SW480 (cell line): ENCODE measurements at places on chromosomes 12 and 14.

GRCh38 chr12:49801141-49802063, 26.8 kb downstream of the NCKAP5L start:
- no peak for DNase-seq

- DNase-seq = no peak
These were observed 37.5 kb downstream of the ZFHX2 start for GRCh38 chr14:23513818-23514643.

DNA sequence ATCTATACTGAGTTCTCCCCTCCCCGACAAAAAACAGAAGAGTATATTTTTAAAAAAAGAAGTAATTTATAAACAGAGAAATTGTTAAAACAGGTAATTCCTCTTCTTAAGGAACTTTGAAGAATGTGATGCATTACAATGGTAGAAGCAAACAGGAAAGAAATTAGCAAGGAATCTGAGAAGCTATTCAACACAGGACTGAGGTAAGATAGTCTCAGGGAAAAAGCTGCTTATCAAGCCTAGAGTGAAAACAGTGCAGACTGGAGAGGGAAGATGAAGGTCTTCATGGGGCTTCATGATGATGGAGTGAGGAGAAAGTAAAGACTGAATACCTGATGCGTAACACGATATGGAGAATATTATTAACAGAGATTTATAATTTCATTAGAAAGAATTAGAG, 880.0 kb downstream of the SLC16A7 start:
- no peak for DNase-seq

- no peak for DNase-seq
These were observed 42.1 kb upstream of the MTERF2 start for GRCh38 chr12:107029081-107029480.

- no peak for DNase-seq
These were observed 3.0 kb downstream of the TRMT5 start for GRCh38 chr14:60977847-60978246.

DNA sequence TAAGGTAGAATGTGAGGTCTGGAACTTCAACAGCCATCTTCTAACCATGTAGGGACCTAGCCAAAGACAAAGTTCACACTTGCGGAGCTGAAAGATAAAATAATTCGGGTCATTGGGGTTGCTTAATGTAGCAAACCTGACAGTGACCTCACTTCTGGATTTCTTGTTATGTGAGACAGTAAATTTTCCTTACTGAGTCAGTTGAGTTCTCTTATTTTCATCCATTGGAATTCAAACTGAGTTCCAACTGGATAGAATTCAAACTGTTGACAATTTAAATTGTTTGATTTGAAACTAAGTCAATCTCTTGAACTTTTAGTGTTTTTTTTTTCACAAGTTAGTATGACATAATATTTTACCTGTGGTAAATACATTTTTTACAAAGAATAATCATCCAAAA, 406.5 kb downstream of the ADAMTS20 start:
- no peak for DNase-seq

DNA sequence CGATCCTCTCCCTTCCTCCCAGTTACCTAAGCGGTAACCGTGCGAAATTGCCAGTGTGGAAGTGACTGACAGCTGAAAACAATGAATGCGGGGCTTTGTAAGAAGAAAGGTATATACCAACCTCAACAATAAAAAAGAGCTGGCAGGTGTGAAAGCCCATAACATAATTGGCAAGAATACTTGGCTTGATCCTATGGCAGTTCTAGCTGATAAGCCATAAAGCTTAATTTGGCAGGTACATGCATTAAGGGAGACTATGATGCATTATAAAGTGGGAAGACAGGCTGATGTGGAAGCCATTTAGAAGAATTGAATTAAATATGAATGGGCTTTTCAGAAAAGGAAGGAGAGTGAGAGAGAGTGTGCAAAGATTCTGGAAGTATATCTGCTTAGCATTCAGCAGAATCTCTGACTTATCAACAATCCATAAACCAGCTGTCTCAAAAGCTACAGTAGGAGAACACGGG, 71.3 kb downstream of the CRACR2A start:
- no peak for DNase-seq

GRCh38 chr12:84329938-84330337, 582.7 kb downstream of the SLC6A15 start:
- DNase-seq = no peak

DNA sequence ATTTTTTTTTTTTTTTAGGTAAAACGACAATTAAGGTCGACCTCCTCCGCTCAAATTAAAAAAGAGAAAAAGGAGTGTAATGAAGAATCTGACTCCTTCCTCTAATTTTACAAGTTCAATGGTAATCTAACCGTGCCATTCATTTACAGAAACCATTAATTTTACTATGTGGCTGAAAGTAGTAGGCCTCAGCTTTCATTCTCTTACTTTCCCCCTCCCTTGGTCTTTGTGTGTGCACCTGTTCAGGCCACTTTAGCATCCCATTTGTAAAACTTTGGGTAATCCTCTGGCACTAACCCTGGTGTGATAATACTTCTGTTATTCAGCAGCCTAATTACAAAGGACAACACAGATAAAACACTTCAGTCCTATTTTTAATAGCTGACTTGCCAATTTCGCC, 128.1 kb downstream of the ASCL1 start:
- no peak for DNase-seq

DNA sequence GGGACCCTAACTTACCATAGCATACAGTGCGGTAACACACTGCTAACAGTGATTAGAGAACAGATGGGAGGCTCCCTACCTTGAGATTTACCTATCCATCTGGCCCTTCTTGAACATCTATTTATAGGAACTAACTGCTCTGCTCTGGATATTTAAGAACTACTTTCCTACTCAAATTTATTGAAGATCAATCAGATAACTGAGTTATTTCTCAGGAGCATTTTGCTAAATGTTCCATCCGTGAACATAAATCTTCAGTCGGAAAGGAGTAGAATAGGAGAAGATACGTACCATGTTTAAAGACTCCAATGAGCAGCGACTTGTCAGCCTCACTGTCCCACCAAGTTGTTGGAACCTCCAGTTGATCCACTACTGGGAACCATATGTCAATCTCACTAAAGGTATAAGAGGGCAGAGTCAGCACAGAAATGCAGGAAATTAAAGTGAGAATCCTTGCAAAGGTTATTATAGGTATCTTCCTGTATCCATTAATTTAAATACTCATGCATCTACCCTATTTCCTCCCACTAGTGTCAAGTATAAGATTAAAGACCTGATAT, 15.6 kb upstream of the SUPT16H start:
- DNase-seq = no peak

DNA sequence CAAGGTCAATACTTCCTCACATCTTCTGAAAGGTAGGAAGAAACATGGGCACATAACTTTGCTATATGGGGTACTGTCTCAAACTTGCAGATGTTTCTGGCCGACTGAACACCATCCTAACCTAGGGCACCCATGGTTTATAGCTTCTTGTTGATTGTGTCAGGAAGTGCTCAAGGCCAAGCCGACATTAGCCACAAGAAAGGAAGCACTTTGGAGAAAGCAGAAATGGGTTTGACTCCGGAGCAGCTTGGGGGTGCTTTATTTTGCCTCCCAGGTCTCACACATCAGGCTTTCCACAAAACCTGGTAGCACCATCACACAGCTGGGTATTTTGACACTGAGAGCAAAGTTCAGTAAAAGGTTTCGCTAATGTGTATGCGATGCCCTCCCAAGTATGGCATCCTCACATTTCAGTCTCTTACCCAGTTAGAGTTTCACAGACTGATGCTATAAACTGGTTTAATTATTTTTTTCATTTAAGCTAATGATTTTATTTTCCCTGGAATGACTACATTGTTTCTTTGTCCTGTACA, 25.2 kb upstream of the BHLHE41 start:
- no peak for DNase-seq

DNA sequence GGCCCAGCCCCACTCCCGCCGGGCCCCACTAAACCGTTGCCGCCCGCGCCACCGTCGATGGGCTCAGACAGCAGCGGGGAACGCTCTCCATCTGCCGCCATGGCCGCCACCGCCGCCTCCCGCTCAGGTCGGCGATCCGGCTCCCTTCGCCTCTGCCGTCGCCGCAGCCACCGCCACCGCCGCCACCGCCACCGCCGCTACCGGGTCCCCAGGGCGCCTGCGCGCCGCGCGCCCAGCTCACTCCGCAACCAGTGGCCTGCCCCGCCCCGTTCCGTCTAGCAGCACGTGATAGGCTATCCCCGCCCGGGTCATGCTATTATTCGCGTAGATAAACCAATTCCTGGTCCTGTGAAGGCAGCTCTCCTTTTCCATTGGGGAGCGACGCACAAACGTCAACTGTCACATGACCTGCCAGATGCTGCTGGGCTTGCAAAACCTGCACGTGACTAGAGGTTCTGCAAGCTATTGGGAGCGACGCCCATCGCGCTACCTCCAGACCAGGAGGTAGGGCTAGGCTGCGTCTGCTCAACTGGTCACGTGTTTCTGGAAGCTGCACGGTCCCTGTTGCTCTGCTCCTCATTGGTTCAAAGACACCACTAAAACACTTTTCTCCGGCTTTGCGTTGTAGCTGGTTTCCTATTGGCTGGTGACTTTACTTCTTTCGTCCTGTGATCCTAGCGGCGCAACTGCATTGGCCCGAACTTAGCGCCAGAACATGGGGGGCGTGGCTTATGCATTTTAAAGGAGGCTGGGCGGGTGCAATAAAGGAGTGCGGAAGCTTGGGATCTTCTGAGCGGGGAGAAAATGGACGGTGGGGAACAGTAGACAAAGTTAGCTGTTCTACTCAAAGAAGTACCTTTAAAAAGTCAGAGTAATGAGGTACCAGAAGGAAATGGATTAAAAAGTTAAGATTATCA, at the start of gene PIP4P1:
PIP4P1 (minus strand) TSS at position 210 of the 917 bp plus-strand sequence; CDS start at position 101, 109 bp downstream.
- DNase-seq = peak; percentile 100

DNA sequence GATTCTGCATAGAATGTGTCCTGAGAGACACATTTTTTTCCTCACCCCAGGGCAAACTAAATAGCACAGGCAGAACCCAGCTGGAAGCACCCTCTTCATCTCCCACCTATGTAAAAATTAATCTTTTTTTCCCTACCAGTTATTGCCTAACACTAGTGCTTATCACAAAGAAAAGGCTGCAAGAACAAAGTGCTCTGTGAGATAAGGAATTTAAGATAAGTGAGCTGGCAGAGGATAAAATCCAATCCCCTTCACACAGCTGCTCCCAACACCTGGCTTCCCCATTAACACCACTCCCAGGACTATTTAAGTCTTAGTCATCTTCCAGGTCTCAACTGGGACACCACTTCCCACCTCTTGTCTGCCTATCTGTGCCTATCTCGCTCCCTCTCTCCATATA, 75.2 kb downstream of the TTC9 start:
- DNase-seq = peak; percentile 50

DNA sequence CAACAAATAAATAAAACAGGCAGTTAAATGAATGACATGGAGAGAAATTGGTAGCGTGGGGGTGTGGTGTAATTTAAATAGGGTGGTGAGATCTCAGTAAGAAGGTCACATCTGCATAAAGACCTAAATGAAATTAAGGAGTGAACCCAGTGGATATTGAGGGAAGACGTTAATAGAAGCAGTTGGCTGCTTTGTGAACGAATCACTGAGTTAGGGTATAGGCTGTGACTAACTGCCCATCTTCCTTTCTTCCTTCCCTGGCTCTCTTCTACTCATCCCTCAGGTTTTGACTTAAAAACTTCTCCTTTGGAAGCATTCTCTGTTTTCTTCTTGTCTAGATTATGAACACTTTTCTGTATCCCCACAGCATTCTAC, 64.7 kb downstream of the BTG1 start:
- DNase-seq = no peak

DNA sequence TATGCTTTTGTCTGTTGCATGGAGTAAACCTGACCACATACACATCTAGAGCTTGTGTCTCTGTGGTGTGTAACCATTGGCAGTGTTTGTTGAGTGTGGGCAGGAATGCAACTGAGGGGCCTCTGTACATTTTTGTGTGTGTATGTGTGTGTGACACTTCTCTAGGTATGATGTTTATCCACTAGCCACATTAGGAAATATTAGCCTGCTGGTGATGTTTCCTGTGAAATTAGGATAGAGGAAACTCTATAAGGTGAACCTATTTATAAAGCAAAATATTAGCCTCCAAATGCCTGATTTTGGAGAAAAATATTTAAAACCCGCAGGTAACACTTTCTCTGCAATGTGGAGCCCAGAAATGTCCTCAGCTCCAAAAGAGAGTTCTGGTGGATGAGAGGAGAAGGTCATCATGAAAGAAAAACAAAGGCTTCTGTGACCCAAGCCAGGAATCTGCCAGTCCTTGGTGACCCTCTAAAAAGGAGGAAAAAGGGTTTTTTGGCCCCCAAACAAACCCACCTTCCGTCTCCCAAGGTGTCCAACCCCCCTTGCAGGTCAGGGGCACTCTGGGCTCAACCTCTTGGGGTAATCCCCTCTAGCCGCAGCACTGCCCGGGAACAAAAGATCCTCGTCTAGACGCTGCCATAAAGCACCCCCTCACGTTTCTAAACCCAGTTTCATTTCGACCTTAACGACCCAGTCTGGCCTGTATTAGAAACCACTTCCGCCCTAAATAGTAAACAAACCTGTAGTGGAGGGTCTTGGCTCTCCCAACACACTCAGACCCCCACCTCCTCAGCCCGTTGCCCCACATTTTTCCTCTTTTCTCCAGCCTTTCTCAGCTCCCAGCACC, 3.1 kb upstream of the HOTAIR start:
- DNase-seq = peak; percentile 68

GRCh38 chr14:106883218-106883692, 1356.9 kb downstream of the TMEM121 start:
- no peak for DNase-seq

DNA sequence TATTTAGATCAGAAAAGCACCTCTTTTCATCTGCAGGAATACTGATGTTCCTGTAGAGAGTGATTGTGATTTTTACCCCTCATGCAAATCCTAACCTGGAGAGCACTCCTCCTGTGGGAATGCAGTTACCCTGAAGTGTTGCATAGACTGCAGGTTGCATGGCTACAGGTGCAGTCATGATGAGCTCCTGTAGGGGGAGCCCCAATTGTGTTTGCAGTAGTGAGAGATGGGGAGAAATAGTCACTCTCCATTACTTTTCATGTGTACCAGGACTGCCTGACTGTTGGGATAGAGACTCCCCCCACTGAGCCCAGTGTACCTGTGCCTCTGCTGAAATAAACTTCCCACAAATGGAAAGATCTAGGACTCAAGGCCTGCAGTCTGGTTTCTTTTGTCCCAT, 1086.5 kb downstream of the SLC6A15 start:
- DNase-seq = peak; percentile 7

DNA sequence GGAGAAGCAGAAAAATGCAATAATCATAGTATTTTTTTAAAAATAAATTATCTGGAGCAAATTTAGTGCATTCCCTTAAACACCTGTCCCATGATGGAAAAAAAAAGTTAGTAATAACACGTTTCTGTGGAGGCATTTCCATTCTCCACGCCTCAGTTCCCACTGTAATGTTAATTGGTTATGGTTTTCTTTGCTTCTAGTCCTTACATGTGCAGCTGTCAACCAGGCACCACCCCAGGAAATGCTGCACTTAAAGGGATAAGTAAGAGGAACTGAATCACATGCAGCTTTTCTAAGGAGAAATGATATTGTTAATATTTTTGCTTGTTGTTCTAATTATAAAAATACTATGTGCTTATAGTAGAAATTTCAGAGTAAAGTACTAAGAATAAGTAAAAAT, 240.3 kb downstream of the ZFP36L1 start:
- DNase-seq = peak; percentile 59

- DNase-seq = no peak
These were observed 116.9 kb upstream of the ATF1 start for GRCh38 chr12:50647031-50647430.
